ENCODE measurements at places on chromosomes 3 and 15.

DNA sequence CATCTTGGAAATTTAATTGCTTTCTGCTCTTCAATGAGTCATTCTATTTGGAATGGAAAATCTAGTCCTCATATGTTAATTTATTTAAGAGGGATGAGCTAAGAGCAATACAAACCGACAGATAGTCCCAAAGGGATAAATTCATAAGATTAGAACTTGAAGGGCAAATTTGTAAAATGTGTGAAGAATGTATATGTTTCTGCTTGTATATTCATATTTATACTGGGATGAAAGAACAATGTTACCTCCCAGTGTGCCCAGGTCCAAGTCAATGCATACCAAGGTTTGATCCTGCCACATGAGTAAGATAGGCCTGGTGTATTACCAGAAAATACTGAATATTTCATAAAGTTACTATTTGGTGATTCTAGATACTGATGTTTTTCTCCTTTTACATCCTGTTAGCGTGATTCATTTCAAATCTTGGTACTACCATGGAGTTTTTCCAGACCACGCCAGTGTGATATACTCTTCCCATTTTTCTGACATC, 255.6 kb upstream of the SEMA6D start:
- no peak for DNase-seq

GRCh38 chr3:51896607-51897305, 6.4 kb downstream of the IQCF1 start:
- no peak for DNase-seq

DNA sequence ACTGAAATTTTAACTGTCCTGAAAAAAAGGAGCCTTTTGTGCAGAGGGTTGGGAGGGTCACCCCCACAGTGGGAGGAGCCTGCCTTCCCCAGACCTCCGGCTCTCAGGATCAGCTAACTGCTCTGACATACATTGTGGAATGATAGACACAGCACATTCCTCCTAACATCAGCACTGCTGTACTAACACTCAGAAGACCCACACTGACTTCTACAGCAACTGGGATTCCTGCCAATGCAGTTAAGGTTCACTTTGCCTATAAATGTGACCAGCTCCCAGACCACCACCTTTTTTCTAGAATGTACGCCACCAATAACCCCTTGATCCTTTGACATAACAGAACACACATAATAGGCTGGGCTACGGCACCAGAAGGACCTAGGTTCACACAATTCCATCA, 3.2 kb downstream of the CPEB1 start:
- no peak for DNase-seq

DNA sequence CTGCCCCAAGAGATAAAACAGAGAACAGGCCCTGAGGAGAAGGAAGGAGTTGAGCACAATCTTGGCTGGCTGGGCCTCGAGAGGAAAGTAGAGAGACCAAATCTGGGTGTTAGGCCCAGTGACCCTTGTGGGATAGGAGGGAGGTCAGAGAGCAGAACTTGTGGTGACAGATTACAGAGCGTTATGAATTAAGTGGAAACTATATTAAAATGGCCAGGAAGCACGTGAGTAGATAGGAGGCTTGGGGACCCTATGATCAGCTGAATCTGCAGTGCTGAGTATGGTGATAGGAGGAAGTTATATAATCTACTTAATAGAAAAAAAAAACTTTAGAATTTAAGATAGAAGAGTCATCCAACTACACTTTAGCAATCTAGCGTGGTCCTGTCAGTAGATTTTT, 30.0 kb downstream of the ST6GAL1 start:
- no peak for DNase-seq

Measured in SHP77 treated with DMSO at 0.1 percent for 48 hours (cell line).